ENCODE measurements at places on chromosomes 6 and 20. TPM values are rescaled to one million over a fixed set of nuclear protein-coding genes. Genes with fewer than 3 reads are reported as not detected.

Gene SLC17A1
- not detected for total RNA-seq

Gene RTEL1
- total RNA-seq, result 13.4 TPM

Gene HAO1
- total RNA-seq, result not detected

Gene KCNK16
- not detected for total RNA-seq

Measured in dermis blood vessel endothelial cell (primary cell).